Epithelial cell of prostate (primary cell): ENCODE measurements at places on chromosomes 2 and 18.

DNA sequence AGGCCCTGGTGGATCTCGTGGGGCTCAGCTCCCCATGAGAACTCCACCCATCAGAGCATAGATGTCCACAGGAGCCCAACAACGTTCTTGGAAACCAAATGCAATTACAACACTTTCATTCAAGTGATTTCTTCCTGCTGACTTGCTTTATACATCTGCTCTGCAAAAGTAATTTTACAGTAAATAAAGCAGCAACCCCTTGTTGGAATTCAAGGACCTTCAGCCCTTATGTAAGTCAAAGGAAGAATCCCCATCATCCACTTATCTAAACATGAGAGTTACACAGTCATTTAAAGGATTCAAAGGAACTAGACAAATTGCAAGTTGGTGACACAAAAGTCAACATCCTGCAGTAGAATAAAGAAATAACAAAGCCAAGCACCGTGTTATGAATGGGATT is 17.1 kb upstream of the ANTXR1 start:
- DNase-seq: no peak

- DNase-seq: no peak
Measured at GRCh38 chr2:479490-480176, 191.7 kb upstream of the ALKAL2 start.

- peak; percentile 14 for DNase-seq
Measured at GRCh38 chr2:55961318-55961911, 37.8 kb upstream of the EFEMP1 start.

- DNase-seq: no peak
Measured at GRCh38 chr2:201114350-201114749, 1.6 kb upstream of the CFLAR start.

DNA sequence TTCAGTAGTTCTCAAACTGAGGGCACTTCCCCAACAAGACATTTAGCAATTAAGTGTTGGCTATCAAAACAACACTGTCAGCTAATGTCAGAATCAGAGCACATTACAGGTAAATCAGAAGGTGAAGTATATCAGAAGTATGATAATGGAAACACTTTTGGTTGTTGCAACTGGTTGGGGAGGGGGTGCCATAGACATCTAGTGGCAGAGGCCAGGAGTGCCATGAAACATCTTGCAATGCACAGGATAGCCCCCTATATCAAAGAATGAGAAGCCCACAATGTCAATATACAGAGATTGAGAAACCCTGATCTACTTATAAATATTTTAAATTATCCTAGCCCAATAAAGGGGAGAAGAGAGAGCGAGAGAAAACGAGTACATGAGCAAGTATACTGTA is 4.9 kb upstream of the XPO1 start:
- DNase-seq: no peak

- no peak for DNase-seq
Measured at GRCh38 chr2:177175917-177176668, 36.5 kb upstream of the HNRNPA3 start.

DNA sequence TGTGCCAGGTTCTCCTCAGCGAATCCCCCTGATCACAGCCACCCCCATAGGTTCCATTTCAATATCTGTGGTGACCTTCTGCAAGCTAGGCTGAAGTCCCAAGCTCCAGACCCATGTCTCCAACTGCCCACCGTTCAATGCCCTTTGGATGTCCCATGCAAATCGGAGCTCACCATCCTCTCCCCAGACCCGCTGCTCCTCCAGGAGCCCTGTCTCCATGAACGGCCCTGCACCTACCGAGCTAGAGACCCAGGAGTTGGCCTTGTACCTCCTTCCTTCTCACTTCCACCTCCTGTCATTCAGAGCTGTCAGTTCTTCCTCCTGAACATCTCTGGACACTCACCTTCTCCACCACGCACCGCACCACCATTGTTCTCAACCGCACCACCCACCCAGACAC is 1.0 kb upstream of the FAHD2A start:
- no peak for DNase-seq

DNA sequence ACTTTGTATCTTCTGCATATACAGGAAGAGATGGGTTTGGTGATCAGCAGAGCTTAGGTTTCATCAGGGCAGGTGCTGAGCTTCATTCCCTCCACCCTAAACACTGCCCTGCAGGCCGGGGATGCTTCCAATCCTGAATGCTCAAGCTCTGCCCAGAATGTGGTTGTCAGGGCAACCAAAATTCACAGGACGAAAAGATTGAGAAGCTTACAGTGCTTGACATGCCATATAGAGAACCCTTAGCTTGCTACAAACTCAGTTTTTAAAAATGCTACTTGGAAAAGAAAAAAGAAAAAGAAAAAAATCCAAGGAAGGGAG is 65.6 kb downstream of the SH3RF3 start:
- no peak for DNase-seq

DNA sequence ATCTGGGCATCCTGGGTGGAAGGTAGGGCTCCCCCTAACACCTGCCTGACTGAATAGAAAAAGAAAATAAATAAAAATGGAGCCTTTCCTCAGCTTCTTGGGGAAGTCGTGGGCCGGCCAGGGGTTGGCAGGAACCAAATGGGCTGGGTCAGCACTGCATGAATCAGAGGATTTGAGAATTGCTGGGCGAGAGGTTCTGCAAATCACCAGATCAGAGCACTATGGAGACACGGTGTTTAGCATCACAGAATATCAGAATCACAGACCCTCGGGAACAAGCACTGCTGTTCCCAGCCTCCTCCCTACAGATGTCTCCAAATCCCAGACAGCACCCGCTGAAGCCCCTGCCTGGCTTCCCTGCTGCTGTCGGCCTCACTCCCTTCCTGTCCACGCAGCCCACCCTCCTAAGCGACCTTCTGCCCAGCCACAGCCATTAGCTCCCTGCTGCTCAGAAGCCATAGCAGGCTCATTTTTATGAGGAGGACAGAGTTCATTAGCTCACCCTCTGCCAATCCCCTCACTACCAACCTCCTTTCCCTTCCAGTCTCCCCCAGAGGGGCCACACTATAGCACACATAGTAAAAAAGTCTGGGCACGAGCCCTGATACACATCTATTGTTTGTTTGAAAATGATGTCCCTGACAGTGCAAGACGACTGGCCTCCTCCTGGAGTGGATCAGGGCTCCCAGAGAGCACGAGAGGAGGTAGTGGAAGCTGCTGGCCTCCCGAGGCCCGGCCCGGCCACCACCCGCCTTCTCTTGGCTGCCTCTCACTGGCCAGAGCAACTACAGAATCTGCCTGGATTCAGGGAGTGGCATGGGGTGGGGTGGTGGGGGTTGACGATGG is 64.6 kb upstream of the TAF1B start:
- no peak for DNase-seq

DNA sequence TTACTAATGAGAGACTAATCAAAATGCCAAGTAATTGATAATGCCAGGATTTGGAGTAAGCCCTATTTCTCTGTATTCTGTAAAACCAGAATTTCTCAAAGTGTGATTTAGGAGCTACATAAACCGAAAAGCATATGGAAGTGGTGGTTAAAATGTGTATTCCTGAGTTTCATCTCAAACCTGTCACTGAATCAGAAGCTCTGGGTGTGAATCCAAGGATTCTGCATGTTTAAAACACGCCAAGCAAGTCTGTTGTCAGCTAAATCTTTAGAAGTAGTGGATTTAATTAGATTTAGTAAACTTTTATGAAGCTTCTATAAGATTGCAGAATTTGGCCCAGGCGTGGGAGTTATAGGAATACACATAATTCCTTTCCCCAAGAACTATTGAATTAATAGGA is 700.3 kb downstream of the DCC start:
- DNase-seq: no peak

DNA sequence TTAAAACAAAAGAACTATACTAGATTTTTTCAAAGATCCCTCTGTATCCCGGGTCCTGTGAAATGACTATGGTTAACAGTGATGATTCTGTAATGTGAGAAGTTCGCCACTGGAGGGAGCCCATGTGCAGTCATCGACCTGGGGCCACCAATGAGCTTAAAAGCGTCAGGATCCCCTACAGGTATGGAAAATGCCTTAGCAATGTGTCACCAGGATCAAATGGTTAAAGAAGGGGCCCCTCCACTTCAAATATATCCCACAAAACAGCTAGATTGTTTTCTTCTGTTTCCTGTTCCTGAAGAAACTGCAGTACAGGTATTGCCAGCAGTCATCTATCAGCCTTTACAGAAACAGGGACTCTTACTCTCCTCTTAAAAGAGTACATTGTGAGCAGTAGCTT is 15.3 kb downstream of the CHRNA1 start:
- no peak for DNase-seq
